ENCODE measurements at places on chromosomes 2 and 18.
A peak's percentile ranks its signal among the peaks of the same experiment; 100 is the strongest.

- no peak for DNase-seq
Observed at GRCh38 chr18:75350512-75350839, 77.0 kb downstream of the SMIM21 start.

- DNase-seq, result peak; percentile 41
Observed at GRCh38 chr18:2104620-2105462, 466.5 kb downstream of the METTL4 start.

- no peak for DNase-seq
Observed at GRCh38 chr18:23115683-23116096, 19.6 kb upstream of the CABLES1 start.

GRCh38 chr2:105875241-105875640 is 130.5 kb downstream of the NCK2 start:
- no peak for DNase-seq

GRCh38 chr18:35045121-35045520 is 3.9 kb downstream of the MAPRE2 start:
- DNase-seq, result no peak

- no peak for DNase-seq
Observed at GRCh38 chr2:147547440-147547839, 297.4 kb upstream of the ACVR2A start.

GRCh38 chr2:108184419-108184818 is 55.3 kb upstream of the SULT1C3 start:
- no peak for DNase-seq

DNA sequence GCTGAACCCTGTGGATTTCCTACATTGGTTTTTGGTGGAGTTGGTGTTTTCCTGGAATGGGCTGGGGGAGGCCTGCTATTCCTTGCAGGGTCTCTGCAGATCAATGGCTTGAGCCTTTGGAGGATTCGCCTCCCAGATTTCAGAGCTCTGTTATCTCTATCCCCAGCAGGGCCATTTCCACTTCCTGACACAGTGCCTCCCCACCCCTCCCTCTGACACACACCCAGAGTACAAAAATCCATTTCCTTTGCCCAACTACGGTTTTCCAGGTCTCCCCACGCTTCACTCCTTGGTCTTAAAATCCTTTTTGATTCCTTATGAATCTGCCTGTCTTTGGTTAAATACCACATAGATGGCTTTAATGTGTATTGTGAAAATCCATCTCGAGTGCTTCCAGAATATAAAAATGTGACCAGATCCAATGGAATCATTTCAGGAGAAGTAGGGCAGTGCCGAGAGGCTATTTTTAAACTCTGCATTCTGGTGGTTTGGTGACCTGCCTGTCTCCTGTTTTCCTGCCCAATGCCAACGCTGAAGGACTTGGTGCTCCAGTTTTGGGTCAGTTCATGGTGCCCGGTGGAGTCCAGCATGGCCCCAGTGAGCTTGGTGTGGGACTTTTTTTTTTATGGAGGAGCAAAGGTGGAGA is 60.9 kb downstream of the ARL4C start:
- no peak for DNase-seq

- no peak for DNase-seq
Observed at GRCh38 chr2:44348400-44348799, 12.9 kb downstream of the PREPL start.

- no peak for DNase-seq
Observed at GRCh38 chr2:236772220-236772837, 202.7 kb downstream of the ACKR3 start.

DNA sequence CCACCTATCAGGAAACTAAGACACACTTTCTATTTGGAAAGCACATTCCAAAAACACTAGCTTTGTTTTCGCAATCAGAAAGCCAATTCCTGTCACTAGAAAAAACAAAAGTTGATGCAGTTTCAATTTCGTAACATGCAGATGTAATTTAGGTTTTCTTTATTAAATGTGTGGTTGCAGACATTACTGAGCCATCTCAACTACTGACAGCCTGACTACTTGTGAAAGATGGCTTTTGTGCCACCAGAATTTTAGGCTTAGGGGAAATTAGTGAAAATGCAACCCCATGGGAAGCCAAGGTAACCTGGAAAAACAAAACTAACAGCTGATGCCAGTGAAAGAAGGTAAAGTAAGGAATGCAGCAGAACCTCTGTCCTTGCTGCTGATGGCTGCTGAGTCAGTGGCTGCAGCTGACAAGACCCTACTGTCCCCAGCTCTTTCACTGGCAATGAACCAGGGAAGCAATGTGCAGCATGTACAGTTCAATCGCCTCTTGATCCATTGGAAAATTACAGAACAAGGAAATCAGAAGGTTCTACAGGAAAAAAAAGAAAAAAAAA is 34.9 kb downstream of the FEZ2 start:
- no peak for DNase-seq

- DNase-seq, result no peak
Observed at GRCh38 chr2:192443831-192444230, 249.1 kb upstream of the TMEFF2 start.

GRCh38 chr2:176959614-176960013 is 253.0 kb upstream of the HNRNPA3 start:
- DNase-seq, result no peak

- DNase-seq, result no peak
Observed at GRCh38 chr18:57004366-57005121, 142.3 kb upstream of the BOD1L2 start.

- no peak for DNase-seq
Observed at GRCh38 chr2:27427863-27428212, 593 bp upstream of the NRBP1 start.

DNA sequence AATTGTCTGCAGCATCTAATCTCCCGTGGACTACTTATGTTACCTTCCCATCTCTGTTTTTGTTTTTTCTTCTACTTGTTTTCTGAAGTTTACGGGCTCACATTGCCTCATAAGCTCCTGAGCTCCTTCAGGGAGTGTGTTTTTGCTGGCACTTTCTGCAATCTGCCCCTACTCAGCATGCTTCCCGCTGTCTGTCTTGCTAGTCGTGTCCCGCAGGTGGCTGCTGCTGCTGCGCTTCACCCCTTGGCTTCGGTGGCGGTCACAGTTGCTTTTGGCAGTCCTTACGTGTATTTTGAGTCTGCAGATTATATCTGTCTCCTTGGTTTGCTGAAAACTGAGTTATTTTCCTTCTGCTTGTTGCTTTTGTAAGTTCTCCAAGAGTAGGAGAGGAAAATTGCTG is 37.3 kb downstream of the FER1L5 start:
- no peak for DNase-seq

DNA sequence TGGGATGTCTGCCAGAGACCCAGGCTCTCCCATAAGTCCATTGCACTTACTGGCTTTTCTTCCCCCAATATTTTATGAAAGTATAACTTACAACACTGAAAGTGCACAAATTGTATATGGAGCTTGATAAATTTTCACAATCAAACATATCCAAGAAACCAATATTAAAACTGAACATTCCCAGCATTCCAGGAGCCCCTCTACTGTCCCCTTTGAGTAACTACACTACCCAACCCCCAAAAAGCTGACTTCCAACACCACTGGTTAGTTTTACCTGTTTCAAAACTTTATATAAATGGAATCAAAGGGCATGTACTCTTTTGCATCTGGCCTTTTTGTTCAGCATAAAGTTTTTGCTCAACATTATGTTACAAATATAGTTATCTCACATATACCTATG is 35.2 kb upstream of the PKDCC start:
- DNase-seq, result no peak

- DNase-seq, result peak; percentile 20
Observed at GRCh38 chr2:197915548-197916265, 111.3 kb downstream of the PLCL1 start.
